NK-92 treated with Interleukin-12 subunit alpha and Interleukin-12 subunit beta, amount 100 ng/mL, for 24 hours (cell line): ENCODE measurements at places on chromosomes 6 and 20.

DNA sequence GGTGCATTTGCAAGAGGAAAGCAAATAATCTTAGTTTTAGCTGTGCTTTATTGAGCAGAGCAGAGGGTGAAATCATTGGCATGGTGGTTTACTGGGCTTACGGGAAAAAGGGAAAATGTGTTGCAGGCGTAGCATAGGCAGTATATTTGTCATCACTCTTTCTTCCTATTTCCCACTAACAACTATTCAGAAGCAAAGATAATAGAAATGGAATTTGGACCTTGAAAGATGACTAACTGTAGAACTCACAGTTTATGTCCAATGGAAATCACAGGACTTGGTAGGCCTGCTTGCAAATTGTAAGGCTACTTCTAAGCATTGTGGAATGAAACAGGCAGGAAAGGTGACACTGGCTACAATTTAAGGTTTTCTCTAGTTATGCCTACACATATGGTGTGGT is 611.9 kb upstream of the MAN1A1 start:
- no peak for DNase-seq

- DNase-seq: peak; percentile 7
These were observed 434 bp downstream of the ZKSCAN4 start for GRCh38 chr6:28251661-28252008.

- no peak for DNase-seq
These were observed 55.1 kb downstream of the TMEM200A start for GRCh38 chr6:130420911-130421310.

GRCh38 chr6:43828711-43829110 is 58.7 kb downstream of the VEGFA start:
- DNase-seq: no peak

DNA sequence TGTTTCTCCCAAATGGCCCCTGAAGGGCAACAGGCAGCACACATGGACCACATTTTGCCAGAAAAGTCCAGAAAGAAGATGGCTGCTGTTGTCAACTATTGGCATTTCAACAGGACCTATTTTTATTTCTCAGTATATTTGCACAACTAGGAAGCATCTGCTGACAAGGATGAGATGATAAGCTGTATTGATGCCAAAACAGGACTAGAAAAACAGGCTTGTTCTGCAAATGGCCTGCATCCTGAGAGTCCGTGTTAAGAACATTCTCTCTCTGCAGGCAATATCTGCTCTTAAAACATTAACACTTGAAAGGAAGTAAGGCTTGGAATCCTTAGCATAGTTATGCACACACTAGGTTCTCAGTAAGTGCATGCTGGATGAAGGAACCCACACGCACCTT is 283.7 kb downstream of the ESR1 start:
- no peak for DNase-seq

- no peak for DNase-seq
These were observed 8.0 kb downstream of the TNFAIP3 start for GRCh38 chr6:137875058-137875520.

DNA sequence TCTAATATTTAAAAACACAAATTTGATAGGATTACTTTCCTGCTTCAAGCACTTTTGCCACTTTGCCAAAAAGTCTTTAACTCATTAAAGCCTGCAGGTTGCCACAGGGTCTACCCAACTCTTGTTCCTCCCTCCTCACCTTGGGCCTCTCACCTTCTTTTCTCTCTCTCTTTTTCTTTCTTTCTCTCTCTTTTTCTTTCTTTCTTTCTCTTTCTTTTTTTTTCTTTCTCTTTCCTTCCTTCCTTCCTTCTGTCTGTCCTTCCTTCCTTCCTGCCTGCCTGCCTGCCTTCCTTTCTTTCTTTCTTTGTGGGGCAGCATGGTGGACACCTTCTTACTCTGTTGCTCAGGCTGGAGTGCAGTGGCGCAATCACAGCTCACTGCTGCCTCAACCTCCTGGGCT is 50.2 kb downstream of the C6orf52 start:
- no peak for DNase-seq

DNA sequence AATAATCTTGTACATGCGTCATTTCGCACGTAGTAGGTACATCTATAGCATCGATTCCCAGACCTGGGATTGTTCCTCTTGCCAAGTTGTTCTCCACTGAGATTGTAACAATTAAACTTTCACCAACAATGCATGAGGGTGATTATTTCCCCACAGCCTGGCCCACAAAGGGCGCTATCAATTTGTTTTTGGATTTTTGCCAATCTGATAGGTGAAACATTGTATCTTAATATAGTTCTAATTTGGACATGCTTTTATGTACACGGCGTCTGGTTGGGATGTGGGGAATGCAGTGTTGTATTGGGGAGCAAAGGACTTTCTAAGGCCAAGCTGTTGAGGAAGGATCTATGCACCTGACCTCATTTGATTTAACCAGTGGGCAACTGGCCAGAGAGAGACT is 59.5 kb downstream of the VEGFA start:
- DNase-seq: no peak

DNA sequence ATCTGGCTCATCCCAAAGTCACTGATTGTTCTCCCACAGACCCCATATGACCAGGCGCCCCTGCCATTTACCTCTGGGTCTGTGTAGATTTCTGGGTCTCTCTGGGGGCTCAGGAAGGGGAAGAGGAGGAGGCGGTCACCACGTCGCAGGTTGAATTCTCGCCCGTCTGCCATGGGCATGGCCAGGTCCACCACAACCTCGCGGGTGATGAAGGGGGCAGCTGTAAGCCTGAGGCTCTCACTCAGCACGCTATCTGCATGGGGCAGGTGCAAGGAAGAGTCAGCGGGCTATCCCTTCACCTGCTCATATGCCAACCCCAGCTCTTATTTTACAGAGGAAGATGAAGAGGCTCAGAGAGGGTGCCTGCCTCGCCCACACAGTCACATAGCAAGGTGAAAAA is 30.5 kb upstream of the KCNB1 start:
- DNase-seq: no peak

- DNase-seq: no peak
These were observed 31.5 kb downstream of the POM121L2 start for GRCh38 chr6:27280540-27281000.
